Amniotic epithelial cell (primary cell): ENCODE measurements at places on chromosomes 2 and 18.

- DNase-seq, result no peak
Observed at GRCh38 chr2:119527999-119528398, 3.7 kb upstream of the SCTR start.

DNA sequence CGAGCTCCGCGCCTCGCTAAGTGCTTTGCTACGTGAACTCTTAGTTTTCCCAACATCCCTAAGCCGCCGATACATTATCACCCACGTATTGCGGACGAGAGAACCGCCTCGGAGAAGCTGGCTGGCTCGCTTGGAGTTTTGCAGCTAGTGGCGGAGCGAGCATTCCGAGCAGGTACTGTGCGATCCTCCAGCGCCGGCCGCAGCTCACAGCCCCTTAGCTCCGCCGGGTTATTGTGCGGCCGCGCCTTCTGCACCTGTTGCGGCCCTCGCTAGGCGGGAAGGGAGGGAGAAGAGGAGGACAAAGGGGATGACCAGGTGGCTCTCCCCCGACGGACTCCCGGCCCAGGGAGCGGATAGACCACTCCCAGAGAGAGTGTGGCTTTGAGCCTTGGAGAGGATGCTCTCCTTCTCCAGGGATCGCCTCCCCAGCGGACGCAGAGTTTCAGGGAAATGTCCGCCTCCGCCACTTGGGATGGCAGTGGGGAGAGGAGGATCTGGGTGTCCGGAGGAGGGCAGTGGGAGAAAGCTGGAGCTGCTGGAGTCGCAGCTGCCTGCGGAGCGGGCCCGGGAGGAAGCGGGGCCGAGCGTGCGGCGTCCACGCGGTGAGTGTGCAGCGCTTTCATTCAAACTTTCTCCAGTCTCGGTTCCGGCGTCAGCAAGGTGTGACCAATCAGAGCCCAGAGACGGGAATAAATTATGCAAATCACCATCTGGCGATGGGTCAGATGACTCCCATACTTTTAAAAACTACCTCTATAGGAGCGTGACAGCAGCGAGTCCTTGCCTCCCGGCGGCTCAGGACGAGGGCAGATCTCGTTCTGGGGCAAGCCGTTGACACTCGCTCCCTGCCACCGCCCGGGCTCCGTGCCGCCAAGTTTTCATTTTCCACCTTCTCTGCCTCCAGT, at the start of gene LIPG:
TSS of gene LIPG (plus strand) at position 769 of the 905 bp plus-strand sequence. CDS start 252 bp downstream, outside the sequence.
- DNase-seq, result peak; percentile 67

- DNase-seq, result no peak
Observed at GRCh38 chr2:133415210-133415876, 152.9 kb downstream of the NCKAP5 start.

GRCh38 chr2:145760781-145761649, 1241.1 kb upstream of the ZEB2 start:
- DNase-seq, result peak; percentile 72
